Placental epithelial cell (primary cell): ENCODE measurements at places on chromosomes 16 and 17. TPM values are rescaled to one million over a fixed set of nuclear protein-coding genes. Genes with fewer than 3 reads are reported as not detected.

RSKR gene
- total RNA-seq, result 5.9 and 7.9 TPM in 2 replicates

TEX19 gene
- total RNA-seq, result under 0.01 and 0.11 TPM in 2 replicates

CCL1 gene
- total RNA-seq, result not detected in 2 replicates

BICDL2 gene
- not detected in 2 replicates for total RNA-seq

IGFALS gene
- total RNA-seq, result not detected in 2 replicates

SLC16A6 gene
- under 0.01 TPM in 1 of 2 replicates, not detected in the other for total RNA-seq

SBK1 gene
- not detected in 2 replicates for total RNA-seq

POLG2 gene
- 5.6 and 13.3 TPM in 2 replicates for total RNA-seq
